ENCODE measurements at places on chromosomes 4 and X.

- DNase-seq = no peak
- H3K27me3 ChIP-seq = no peaks in the 10 kb centered on the region
- no peaks in the 10 kb centered on the region for H3K36me3 ChIP-seq
- no peaks in the 10 kb centered on the region for H3K4me1 ChIP-seq
Observed at GRCh38 chr4:56764223-56764622, 57.3 kb downstream of the SPINK2 start.

DNA sequence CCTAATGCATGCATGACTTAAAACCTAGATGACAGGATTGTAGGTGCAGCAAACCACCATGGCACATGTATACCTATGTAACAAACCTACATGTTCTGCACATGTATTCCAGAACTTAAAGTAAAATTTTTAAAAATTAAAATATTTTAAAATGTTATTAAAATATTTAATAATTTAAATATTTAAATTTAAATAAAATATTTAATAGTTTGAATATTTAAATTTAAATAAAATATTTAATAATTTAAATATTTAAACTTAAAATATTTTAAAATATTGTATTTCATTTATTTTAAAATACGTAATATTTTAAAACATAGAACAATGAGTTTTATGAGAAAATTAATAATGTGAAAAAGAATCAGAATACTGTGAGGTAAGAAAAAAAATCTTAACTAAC is 117.9 kb downstream of the SLC39A8 start:
- no peak for DNase-seq
- no peaks in the 10 kb centered on the region for H3K4me1 ChIP-seq
- no peak overlapping the region for H3K4me3 ChIP-seq

- no peaks in the 10 kb centered on the region for H3K27me3 ChIP-seq
- H3K36me3 ChIP-seq = no peaks in the 10 kb centered on the region
- DNase-seq = no peak
Observed at GRCh38 chrX:130299279-130300009, 30.7 kb upstream of the ZNF280C start.

DNA sequence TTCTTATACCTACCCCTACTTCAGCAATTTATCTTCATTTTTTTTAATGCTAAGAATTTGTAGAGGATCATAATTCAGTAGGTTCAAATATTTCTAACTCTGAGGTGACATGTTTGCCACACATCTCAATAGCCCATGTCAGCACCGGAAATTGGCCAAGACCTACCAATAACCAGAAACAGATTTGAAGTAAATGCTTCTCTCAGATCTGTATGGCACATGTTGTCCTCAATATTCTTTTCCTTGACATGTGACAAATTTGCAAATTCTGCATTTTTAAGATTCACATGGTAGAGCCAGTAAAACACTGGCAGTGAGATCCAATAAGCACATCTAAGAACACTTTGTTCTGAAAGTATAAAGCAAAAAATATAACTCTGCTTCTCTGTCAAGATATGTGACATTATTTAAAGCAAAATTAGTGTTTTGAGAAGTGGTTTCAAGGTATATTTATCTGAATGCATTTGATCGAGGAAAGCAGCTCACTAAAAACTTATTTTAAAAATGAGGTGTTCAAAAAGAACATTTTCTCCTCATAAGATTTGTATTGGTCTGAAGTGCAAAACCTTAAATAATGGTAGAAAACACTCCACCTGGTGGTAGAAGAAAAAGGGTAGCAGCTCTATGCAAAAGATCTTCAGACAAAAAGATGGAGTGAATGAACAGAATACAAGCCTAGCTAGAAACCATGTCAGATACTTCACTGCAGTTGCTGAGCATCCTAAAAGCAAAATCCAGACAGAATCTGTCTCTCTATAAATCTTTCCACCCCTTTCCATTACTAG is 513.8 kb upstream of the FAM241A start:
- no peak overlapping the region for H3K4me3 ChIP-seq
- no peaks in the 10 kb centered on the region for H3K36me3 ChIP-seq
- no peak for DNase-seq
- no peaks in the 10 kb centered on the region for H3K4me1 ChIP-seq

- DNase-seq = no peak
- no peak overlapping the region for H3K4me3 ChIP-seq
- H3K4me1 ChIP-seq = no peaks in the 10 kb centered on the region
- no peaks in the 10 kb centered on the region for H3K36me3 ChIP-seq
- no peak overlapping the region for H3K27ac ChIP-seq
Observed at GRCh38 chr4:155590796-155591585, 75.7 kb upstream of the GUCY1A1 start.

GRCh38 chrX:132673331-132673730 is 184.5 kb upstream of the MBNL3 start:
- H3K27me3 ChIP-seq = no peaks in the 10 kb centered on the region
- H3K27ac ChIP-seq = no peak overlapping the region
- H3K36me3 ChIP-seq = no peaks in the 10 kb centered on the region
- no peak for DNase-seq
- H3K4me1 ChIP-seq = no peaks in the 10 kb centered on the region

- no peak overlapping the region for H3K4me3 ChIP-seq
- no peak for DNase-seq
- H3K27ac ChIP-seq = no peak overlapping the region
- H3K36me3 ChIP-seq = no peaks in the 10 kb centered on the region
- no peaks in the 10 kb centered on the region for H3K4me1 ChIP-seq
Observed at GRCh38 chr4:59570860-59571476, 1629.2 kb upstream of the ADGRL3 start.

DNA sequence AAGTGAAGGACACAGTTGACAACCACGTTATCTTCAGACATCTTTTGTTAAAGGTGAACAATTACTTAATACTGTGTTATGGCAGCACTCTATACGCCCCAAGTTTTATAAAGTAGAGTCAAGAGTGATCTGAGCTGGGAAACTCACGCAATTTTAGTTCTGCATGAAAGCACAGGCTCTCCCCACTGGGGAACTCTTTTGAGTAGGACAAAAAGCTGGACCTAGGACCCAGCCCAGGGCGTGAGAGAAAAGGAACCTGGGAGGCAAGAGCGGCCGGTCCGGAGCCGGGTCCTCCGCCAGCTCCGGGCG is 152.6 kb upstream of the SLC4A4 start:
- peaks cover 4% of the 10 kb centered on the region for H3K4me1 ChIP-seq
- H3K36me3 ChIP-seq = no peaks in the 10 kb centered on the region
- no peak for DNase-seq
- H3K27me3 ChIP-seq = no peaks in the 10 kb centered on the region

DNA sequence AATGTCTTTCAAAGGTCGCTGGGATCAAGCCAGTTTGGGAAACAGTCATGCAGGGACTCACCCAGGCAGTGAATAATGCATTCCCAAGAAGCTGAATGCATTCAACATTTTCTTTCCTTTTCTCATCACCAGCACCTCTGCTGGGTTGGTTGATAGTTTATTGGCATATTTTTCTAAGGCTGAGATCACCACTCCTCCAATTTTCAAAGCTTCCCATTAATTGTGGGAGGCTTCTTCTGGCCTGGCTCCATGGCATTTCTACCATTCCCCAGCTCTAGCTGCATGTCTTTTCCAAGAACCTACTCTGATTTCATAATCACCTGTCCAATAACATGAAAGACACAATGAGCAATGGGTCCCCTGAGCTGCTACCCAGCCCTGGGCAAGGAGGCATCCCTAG is 35.8 kb downstream of the CHRDL1 start:
- DNase-seq = no peak
- no peaks in the 10 kb centered on the region for H3K4me1 ChIP-seq
- H3K36me3 ChIP-seq = no peaks in the 10 kb centered on the region
- no peaks in the 10 kb centered on the region for H3K27me3 ChIP-seq
- H3K27ac ChIP-seq = no peak overlapping the region

GRCh38 chrX:13474164-13474516 is 95.3 kb upstream of the EGFL6 start:
- no peak overlapping the region for H3K4me3 ChIP-seq
- DNase-seq = no peak
- H3K36me3 ChIP-seq = no peaks in the 10 kb centered on the region
- H3K27ac ChIP-seq = peak overlapping the region; percentile 37

DNA sequence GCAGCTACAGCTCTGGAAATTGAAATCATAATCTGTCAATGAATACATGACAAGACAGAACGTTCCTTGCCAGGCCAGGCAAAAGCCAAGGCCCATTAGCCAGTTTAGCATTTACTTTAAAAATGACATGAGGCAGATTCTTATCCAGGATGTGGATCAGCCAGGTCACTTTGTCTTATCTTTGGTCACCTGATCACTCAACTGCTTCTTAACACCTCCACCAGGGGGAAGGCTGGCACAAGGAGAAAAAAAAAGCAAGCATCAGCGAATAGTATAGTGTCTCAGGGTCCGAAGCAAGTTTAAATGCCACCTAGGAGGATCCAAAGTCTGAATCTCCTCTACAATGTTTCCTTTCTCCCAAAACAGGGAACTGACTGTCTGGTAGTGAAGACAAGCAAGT is 18.8 kb downstream of the ATP1B4 start:
- no peaks in the 10 kb centered on the region for H3K4me1 ChIP-seq
- H3K4me3 ChIP-seq = no peak overlapping the region
- no peaks in the 10 kb centered on the region for H3K27me3 ChIP-seq
- no peaks in the 10 kb centered on the region for H3K36me3 ChIP-seq

DNA sequence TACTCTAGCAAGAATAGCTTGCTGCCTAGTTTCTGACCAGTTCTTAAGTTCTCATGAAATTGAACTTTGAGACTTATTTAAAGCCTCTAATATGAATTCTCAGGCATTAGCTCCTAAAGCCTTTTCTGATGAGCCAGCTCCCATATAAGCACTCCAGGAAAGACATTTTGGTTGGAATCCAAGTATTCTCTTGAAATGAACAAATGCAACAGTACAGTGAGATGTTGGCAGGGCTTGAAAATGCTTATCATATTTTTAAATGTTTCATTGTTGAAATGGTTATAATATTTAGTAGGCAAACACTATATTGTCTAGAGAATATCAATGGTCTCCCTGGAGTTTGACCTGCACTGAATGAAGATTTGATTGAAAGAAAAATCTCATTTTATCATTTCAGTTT is 240.3 kb downstream of the ANK2 start:
- H3K27ac ChIP-seq = no peak overlapping the region
- no peak overlapping the region for H3K4me3 ChIP-seq
- peaks cover 26% of the 10 kb centered on the region for H3K4me1 ChIP-seq
- no peak for DNase-seq

DNA sequence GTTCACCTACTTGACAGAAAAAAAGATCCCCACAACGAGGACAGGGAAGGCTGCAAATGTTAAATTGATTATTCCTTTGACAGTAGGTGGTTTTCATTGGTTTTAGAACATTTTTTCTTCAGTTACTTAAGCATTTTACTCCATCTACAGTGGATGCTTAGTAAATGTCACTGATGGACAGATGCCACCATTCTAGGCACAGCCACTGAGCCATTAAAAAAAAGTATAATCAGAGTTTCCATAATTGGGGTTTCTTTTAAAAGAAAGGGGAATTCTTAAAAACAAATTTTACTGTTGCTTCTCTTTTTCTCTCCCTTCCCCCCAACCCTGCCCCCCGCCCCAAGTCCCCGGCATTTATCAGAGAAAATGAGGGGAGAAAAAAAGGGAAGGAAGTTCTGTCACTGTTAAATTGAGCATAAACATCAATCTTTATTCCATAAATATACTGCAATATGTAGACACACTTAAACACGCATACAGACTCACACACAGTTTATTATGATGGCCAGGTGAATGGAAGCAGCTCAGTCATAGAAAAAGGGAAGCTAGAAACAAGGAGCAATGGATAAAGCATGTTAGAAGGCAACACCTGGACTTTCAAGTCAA is 79.7 kb upstream of the PRPS2 start:
- no peak overlapping the region for H3K4me3 ChIP-seq
- H3K4me1 ChIP-seq = no peaks in the 10 kb centered on the region
- H3K27me3 ChIP-seq = no peaks in the 10 kb centered on the region

GRCh38 chr4:152488246-152488645 is 47.6 kb downstream of the FBXW7 start:
- H3K36me3 ChIP-seq = no peaks in the 10 kb centered on the region
- no peaks in the 10 kb centered on the region for H3K4me1 ChIP-seq
- no peaks in the 10 kb centered on the region for H3K27me3 ChIP-seq
- H3K4me3 ChIP-seq = no peak overlapping the region
- no peak overlapping the region for H3K27ac ChIP-seq

DNA sequence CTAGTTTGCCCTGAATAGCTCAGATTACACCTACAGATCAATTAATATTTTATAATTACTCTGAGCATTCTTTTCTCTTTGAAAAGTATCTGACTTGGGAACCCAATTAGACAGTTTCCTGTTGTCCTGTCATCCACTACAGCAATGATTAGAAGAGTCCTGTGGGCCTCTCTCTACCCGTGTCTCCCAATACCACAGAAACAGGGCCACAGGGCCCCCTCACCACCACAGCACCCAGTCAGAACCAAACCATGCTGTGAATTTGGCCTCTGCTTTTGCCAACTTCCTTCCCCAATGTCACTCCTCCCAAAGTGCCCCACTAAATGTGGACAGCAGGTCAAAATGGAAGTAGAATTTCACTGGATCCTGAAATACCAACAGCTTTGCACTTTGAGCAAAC is 10.3 kb downstream of the USP46 start:
- peaks cover 10% of the 10 kb centered on the region for H3K4me1 ChIP-seq
- H3K27ac ChIP-seq = no peak overlapping the region
- no peaks in the 10 kb centered on the region for H3K36me3 ChIP-seq
- H3K4me3 ChIP-seq = no peak overlapping the region
- DNase-seq = no peak

DNA sequence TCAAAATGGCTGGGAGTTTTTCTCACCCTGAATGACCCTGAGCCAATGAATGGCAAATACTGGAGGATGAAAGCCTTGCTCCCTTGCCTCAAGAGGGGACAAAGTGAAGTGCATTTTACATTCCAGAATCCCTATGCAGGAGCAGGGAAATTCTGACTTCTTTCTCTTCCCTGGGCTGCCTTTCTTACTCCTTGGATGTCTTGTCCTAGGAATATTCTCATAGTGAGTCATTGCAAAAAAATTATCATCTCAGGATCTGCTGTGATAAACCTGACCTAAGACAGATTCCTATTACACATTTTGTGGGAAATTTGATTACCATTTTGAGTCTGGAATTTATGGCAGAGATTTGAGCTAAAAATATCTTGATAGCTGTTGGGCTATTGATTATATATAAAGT is 199.9 kb downstream of the TMA16 start:
- H3K4me3 ChIP-seq = no peak overlapping the region
- H3K27ac ChIP-seq = no peak overlapping the region
- no peaks in the 10 kb centered on the region for H3K27me3 ChIP-seq
- H3K4me1 ChIP-seq = no peaks in the 10 kb centered on the region
- no peak for DNase-seq

DNA sequence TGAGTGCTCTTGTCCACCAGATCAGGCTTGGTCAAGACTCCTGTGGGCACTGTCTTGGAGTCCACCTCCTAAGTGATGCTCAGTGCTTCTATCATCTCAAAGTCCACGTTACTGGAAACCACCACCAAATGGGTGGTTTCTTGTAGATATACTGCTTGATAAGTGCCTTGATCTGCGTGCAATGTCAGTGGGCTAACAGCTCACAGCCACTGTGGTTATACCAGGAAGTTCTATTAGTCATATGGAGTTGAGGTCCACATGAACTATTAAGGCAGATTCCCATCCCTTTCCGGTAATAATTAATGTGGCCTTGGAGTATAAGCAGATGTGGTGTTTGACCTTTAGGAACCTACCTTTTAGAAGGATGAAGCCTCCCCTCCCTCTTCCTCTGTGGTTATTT is 161.9 kb downstream of the ZNF518B start:
- peaks cover 9% of the 10 kb centered on the region for H3K4me1 ChIP-seq
- H3K27ac ChIP-seq = no peak overlapping the region

Data from right atrium auricular region (tissue), 2 donors.